ENCODE measurements at places on chromosomes 3 and 15.

GRCh38 chr3:41424543-41425300 is 225.4 kb downstream of the CTNNB1 start:
- DNase-seq: no peak

DNA sequence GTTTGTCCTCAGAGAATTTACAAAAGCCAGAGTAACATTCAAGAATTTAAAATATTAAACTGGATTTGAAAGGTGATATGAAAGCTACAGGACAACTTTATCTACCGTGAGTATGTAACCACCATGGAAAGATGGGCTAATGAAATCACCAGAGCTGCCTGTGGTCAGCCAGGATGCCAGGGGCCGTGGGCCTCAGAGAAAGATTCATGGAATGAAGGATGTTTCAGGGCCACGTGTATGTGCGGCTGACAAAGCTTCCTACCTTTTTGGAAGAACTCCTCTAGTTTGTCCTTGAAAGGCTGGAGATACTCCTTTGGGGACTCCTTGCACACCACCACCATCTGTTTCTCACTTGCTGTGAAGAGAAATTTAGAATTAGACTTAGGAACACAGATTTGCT is 138.9 kb downstream of the GREM1 start:
- no peak for DNase-seq

GRCh38 chr3:16513141-16514020 is at the start of gene RFTN1:
Gene RFTN1, minus strand, starts transcription at chr3:16513699. Its CDS starts 19,830 bp downstream, at chr3:16493869.
- DNase-seq: peak; percentile 81

DNA sequence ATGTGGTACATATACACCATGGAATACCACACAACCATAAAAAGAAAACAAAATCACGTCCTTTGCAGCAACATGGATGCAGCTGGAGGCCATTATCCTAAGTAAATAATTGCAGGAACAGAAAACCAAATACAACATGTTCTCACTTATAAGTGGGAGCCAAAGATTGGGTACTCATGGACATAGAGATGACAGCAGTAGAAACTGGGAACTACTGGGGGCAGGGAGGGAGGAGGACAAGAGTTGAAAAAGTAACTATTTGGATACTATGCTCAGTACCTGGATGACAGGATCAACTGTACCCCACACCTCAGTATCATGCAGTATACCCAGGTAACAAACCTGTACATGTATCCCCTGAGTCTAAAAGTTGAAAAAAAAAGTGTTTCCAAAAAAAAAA is 23.2 kb upstream of the ATOSA start:
- DNase-seq: no peak

DNA sequence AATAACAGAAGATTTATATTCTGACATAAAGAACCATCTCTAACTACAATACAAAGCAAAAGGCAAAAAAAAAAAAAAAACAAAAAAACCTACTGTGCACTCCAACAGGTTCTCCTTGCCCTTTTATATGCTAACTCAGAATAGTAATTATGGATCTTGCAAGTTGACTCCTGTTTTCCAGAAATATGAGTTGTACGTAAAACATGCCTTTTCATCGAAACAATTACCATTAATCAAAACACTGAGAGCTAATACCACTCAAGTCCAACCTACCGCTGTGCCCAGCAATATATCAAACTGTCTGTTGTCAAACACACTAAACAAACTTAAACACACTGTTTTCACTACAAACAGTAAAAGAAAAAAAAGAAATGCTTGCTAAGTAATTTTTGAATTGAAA is 389.8 kb downstream of the TBC1D5 start:
- DNase-seq: no peak

GRCh38 chr3:192422997-192423342 is 304.4 kb downstream of the FGF12 start:
- DNase-seq: no peak

GRCh38 chr3:197562398-197563251 is 6.9 kb upstream of the BDH1 start:
- no peak for DNase-seq

GRCh38 chr15:55823699-55824340 is 80.9 kb upstream of the PRTG start:
- DNase-seq: no peak

DNA sequence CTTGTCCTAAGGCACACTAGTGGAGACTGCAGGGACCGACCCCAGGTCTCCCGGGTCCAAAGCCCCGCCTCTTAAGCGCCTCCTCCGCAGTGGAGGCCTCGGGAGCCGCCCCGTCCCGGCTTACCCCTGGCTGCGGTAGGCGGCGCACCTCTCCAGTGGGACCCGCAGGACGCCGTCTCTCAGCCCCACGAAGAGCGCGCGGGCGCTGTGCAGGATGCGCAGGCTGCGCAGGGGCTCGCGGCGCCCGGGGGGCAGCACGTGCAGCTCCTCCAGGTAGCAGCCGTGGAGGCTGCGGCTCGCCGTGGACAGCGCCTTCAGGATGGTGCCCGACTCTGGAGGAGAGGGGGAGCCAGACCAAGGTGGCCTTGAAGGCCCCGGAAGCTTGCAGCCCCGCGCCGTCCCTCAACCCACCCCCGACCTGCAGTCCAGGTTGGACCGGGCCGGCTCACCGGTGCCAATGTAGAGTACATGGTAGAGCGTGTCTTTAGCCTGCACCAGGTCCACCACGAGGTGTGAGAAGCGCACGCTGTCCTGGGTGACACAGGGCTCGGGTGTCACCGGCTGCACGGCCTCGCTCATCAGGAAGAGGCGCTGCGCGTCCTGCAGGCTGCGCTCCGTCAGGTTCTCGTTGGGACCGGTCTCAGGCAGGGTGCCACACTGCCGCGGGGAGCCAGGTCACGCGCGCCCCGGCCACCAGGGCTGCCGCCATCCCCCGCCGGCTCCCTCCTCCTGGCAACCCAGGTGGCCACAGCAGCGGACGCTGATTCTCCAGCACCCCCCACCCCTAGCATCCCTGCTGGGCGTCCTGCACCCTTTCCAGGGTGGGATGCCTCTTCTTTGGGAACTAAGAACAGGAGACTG is 105.5 kb downstream of the SEMA5B start:
- DNase-seq: no peak

DNA sequence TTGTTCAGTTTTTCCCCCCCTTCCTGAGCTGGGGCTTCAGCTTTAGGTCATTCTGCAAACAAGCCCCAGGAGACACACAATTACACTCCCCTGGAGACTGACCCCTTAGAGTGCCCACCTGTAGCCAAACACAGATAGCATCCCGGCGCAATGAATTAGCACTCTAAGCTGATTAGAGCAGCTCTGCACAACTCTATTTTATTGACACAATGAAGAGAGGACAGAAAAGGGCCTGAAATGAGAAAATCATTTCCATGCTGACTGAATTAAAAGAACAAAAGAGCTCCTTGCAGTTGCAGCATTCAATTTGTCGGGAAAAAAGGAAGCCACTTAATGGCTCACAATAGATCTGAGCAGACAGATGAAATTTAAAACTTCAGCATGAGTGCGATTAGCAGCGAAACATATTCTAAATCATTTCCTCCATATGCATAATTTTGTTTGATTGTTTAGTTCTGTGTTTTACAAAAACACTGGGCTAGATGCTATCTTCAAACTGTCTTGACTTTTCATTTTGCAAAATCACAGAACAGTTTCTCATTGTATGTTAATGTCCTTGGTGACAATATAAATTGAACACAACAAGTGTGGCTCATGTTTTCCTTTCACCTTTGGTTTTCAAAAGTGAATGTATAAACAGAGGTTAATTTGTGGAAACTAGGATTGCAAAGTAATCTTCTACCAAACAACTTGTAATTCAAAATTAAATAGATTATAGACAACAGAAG is 308.6 kb downstream of the MECOM start:
- no peak for DNase-seq

DNA sequence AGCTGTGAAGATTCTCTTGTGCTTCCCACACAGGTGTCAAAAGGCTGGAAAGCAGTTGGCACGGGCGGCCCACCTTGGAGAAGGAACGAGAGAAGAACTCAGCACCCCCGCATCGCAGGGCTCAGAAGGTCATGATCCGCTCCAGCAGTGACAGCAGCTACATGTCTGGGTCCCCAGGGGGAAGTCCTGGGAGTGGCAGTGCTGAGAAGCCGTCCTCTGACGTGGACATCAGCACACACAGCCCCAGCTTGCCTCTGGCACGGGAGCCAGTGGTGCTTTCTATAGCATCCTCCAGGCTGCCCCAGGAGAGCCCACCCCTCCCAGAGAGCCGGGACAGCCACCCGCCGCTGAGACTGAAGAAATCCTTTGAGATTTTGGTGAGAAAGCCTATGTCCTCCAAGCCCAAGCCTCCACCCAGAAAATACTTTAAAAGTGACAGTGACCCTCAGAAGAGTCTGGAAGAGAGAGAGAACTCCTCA is 31.4 kb downstream of the STARD5 start:
- peak; percentile 84 for DNase-seq

- peak; percentile 70 for DNase-seq
Observed at GRCh38 chr15:73851689-73852088, 21.7 kb upstream of the TBC1D21 start.

GRCh38 chr15:83653639-83654378 is at the start of gene ADAMTSL3:
Gene ADAMTSL3, plus strand, starts transcription at chr15:83654123. Its CDS starts 1,639 bp downstream, at chr15:83655762.
- DNase-seq: no peak

DNA sequence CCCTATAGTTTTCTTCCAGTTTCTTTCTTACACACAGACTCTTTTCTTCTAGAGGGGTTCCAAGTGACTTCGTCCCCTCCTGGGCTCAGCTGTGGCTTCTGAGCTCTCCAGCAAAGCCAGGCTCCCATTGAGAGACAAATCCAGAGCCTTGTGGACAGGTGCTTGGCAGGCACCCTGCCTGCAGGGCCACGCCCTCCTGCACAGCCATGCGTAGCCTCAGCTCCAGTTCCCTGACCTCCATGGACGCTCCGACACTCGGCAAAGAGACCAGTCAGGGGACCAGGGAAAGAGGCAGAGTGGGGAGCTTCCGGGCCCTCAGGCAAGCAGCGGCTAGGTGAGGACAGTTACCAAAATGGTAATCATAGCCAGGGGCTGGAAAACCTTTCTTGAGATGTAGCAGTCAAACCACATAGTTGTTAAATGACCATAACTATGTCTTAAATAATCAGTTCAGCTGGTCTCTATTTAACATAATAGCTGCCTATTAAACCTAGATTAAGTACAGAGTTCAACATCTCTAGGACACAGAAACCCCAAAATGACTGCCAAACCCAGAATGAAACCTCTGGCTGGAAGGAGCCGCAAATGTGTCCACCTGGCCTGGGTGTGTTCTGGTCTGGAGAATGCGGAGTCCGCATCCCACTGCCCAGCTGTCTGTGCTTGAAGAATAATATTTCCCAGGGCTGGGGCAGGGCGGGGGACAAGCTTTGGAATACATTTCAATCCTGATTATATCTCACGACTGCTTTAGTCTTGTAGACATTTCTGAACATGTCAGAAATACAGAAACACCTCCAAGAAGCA is 69.3 kb upstream of the RGMA start:
- DNase-seq: no peak

DNA sequence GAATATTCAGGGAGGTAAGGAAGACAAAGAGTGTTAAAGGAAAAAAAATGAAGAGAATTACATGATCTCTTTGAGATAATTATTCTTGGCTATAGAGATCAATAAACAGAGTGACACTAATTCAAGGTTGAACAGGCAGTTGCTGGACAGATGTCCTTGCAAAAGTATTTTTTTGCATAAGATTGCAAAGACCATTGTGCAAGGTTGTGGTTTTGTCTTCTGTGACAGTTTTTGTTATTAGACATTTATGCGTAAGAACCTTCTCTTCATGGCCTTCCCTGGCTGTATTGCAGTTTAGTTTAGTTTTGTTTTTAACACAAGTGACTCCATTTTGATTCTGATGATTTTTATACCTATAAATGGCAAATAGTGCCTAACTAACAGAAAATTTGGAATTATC is 682.8 kb upstream of the ARPP21 start:
- DNase-seq: no peak

- peak; percentile 9 for DNase-seq
Observed at GRCh38 chr15:21268436-21268940, 171.8 kb downstream of the POTEB3 start.

DNA sequence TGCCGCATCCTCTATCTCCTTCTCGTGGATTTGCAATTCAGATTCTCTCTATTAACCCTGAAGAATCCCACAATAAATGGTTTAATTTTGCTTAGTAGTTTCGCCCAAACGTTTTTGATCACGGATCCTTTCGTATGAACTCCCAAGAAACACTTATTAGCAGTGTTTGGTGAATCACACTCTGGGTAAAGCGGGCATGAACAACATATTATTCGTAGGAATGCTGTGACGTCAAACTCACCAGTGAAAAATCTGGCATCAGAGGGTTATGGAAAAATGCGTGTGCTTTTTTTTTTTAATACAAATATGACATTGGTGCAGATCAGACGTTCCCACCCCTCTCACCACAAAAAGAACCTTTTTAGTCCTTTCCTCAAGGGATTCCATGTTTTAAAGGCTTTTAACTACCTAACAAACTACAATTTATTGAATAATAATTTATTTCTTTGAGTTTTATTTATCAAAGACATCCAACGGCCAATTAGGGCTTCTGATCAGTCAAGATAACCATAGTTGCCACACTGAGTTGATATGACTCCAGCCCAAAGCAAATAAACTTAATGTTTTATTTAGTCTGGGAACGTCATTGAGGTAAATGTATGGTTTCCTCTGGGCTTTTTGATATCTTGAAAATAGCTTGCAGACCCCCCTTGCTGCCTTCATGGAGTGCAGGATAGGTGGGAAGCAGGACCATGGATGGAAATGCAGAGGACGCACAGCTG is 45.5 kb upstream of the CGNL1 start:
- DNase-seq: no peak

GRCh38 chr3:17243621-17244020 is 358.9 kb downstream of the PLCL2 start:
- DNase-seq: no peak

- no peak for DNase-seq
Observed at GRCh38 chr3:5675319-5675718, 487.8 kb downstream of the EDEM1 start.

DNA sequence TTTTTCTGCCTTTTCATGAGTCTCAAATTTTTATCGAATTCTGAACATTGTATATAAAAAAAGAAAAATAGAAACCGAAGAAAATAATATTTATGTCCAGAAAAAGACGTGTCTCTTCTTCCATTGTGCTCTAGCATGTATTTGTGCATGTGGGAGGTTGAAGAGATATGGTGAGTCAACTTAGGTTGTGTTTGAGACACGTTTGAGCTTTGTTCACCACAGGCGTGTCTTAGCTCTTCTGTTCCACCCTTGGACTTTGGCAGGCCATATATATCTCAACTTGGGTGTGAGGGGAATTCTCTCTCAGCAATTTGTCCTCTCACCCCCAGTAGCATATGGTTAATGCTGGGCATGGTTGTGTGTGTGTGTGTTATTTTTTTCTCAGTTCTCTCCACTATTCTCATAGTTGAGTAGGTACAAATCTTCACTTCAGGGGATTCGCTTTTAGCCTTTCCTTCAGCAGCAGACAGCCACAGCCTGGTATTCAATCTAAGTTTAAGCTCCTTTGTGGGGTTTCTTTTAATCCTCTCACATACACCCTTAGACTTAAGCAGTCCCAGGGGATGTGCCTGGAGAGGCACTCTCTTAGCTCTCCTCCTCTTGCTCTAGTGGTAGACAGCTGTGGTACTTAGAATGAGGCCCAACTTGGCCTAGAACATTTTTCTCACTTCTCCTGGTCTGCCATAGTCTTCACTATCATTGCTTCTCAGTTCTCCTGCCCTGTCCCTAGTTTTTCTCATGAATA is 286.5 kb upstream of the RBMS3 start:
- DNase-seq: no peak

- DNase-seq: no peak
Observed at GRCh38 chr3:193868590-193868989, 267.4 kb upstream of the HES1 start.
